ENCODE measurements at places on chromosomes 1 and 21.

DNA sequence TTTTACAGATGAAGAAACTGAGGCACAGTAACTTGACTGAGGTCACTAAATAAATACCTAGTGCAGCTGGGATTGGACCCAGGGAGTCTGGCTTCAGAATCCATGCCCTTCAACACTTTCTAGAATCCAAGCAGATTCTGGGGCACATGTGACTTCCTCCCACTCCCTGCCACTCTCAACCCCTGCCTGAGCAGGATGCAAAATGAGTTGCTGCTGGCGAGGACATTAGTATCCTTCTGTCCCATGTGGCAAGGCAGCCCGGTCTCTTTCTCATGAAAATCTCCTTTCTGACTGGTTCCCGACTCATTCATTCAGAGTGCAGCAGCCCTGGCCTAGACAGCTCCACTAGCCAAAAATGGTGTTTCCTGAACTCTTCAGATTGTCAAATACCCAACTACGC is 28.4 kb downstream of the TNNT2 start:
- DNase-seq = no peak

DNA sequence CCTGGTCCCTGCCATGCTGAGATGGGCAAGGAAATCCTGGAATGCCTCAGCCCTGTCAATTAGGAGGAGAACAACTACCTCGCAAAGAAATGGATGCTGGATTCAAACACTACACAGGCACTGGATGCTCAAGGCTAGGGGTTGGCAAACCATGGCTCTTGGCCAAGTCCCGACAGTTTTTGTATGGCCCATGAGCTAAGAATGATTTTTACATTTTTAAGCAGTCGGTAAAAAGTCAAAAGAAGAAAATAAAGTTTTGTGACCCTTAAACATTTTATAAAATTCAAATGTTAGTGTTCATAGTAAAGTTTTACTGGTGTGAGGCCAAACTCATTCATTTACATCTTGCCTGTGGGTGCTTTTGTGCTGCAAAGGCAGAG is 6.5 kb downstream of the CDK18 start:
- no peak for DNase-seq

- DNase-seq = no peak
Observed at GRCh38 chr1:246642719-246643118, 76.5 kb downstream of the CNST start.

DNA sequence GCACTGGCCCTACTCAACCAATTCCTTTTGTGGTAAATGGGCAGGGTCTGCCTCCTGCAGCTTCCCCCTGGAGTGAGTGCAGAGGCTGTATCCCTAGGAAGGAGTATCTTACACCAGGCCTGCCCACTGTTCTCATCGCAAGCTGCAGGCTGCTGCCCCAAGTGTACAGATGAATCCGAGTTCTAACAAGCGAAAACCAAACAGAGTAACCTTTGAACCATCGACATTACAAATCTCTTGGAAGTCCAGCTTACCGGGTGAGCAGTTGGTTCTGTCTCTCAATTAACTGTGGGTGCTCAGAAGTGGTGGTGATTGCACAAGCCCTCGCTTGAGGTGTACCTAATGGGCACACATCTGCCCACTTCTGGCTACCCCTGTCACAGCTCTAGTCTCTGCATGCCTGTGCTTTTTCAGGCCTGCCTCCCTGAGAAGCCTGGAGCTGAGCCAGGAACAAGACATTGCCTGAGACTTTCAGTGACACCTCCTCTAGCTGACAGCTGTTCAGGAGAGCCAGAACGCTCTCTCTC is 22.7 kb downstream of the INAVA start:
- DNase-seq = no peak

GRCh38 chr1:28982198-28982597 is 67.8 kb downstream of the EPB41 start:
- no peak for DNase-seq

- no peak for DNase-seq
Observed at GRCh38 chr1:97365026-97365425, 555.8 kb downstream of the DPYD start.

GRCh38 chr1:44594871-44595735 is 79.2 kb downstream of the TMEM53 start:
- DNase-seq = peak; percentile 79

DNA sequence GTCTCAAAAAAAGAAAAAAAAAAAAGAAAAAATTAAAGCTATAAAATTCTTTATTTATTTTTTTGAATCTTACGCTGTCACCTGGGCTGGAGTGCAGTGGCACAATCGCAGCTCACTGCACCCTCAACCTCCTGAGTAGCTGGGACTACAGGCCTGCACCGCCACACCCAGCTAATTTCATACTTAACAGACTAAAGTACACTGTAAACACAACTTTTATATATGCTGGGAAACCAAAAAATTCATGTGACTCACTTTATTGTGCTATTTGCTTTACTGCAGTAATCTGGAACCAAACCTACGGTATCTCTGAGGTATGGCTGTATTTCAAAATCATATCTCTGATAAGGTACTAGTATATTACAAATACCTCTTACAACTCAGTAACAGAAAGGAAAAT is 40.3 kb downstream of the HSF2BP start:
- DNase-seq = no peak

DNA sequence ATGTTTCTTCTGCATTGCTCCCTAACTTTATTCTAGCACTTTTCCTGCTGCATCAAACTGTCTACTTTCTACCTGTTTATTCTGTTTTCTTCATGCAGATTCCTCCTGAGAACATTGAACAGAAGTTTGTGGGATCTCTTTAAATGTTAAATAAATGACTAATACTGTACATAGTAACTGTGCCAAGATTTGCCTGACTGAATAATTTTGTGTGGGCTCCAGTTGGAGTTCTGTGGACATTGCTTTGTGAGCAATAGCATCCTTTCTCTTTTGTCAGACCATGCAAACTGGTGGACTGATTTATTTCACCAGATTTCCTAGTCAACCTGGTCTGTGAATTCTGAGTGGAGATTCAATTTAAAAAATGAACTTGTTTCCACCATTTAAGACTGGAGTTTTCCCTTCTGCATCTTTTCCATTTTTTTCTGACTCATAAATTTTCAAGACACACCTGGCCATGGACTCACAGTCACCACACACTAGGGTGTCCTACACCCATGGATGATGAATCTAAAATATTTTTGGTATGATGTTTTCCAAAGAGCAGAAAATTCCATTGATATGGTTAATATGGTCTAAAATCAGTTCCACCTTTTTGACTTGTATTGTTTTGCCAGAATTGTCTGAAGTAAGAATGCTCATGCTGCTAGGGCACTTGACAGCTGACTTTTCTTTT is 140.7 kb upstream of the SPAG17 start:
- DNase-seq = no peak

DNA sequence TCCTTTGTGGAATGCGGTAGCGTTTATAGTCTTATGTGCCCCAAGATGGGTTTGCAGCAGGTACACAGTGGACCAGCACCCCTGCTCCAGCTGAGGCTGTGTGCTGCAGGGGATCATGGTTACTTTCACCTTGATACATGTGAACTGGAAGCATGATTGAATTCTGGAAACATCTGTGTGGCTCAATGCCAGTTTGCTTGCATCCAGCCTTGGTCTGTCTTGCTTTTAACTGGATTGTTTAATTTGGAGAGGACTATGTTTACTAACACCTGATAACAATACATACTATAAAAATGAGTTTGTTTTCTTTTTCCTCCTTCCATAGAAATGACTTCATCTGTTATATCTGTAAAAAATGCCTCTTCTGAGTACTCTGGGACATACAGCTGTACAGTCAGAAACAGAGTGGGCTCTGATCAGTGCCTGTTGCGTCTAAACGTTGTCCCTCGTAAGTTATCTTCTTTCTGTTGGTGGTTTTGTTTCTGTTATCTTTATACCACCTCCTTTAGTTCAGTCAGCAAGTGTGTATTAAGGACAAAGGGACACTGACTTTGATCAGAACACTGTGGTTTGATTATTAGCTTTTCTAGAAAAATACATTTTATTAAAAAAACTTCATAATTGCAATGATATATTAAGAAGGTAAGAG is 47.7 kb downstream of the CXADR start:
- DNase-seq = no peak

DNA sequence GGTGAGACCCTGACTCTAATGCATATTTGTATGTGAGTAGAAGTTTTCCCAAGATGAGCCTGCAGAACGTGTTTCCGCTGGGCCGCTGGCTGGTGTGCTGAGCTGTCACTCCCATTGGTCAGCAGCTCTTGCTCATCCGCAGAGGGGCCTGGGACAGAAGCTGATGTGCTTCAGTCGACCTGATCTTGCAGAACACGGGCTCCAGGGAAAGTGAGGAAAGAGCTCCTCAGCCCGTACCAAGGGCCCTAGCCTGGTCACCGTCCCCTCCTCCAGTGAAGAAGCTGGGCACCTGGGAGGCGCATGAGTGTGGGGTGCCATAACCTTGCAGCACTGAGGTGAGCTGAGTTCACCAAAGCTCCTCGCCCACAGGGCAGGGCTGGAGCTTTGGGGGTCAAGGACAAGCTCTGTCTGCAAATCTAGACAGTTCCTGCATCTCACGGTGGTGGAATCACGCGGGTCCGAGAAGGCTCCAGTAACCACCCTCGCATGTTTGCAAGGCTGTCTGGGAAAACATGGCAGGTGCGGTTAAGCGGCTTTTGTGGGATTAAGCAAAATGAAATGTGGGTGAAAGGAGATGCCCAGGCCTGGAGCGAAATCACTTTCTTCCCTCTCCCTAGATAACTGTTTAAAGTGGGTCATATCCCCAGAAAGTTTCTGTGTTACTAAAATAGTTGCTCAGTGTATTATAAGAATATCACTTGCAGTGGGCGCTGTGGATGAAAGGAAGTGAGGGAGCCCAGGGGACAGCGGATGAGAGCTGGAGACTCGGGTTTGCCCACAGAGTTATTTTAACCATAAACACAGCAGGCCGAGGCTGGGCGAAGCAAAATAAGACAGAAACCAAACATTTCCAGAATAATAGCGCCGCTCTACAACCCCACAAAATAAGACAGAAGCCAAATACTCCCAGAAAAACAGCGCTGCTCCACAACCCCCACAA is 33.1 kb upstream of the LRRC3 start:
- DNase-seq = no peak

- no peak for DNase-seq
Observed at GRCh38 chr1:31507221-31507620, 69.1 kb upstream of the TINAGL1 start.

DNA sequence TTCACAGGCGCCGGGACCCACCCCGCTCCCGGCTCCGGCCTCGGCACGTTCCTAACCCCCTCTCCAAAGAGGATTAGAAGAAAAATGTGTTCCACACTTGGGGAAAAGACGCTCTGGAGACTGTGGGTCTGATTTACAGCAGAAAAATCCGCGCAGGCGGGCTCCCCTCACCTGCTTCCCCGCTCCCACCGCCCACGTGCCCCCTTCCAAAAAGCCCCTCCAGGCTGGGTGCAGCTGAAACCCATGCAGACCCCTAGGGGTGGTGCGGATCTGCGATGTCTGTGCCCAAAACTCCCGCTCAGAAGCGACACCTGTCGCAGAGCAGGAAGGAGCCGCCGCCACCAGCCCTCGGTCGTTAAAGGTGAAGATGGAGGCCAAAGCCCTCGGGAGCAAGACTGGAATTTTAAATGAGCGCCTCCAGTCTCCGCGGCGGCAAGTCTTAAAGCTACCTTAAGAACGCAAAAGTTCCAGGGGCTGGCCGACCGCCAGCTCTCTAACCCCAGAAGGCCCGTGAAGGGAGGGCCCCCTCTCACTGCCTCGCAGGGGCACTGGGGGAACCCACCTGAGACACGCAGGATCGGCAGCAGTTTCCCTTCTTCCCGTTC is 688 bp upstream of the CHD5 start:
- no peak for DNase-seq

DNA sequence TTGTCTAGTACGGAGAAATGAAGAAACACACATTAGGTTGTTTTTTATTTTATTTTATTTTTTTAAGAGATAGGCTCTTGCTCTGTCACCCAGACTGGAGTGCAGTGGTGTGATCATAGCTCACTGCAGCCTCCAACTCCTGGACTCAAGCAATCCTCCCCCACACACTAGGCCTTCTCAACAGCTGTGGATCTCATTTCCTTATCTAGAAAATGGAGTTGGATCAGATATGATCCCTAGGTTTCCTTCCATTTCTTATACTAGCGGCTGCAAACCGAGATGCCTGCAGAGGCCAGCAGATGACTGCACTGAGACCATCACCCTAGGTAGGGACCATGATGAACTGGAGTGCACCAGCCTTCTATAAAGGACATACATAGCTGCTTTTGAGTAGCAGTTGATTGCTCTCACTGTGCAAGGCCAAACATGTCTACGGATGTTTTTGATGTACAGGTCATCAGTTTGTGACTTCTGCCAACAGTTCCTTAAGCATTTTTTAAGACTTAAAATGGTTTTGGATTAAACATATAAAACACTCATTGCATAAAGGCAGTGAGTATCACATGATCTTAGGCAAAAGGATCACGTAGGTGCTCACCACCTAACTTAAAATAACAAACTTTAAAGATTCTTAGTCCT is 11.4 kb upstream of the KLHL12 start:
- no peak for DNase-seq

DNA sequence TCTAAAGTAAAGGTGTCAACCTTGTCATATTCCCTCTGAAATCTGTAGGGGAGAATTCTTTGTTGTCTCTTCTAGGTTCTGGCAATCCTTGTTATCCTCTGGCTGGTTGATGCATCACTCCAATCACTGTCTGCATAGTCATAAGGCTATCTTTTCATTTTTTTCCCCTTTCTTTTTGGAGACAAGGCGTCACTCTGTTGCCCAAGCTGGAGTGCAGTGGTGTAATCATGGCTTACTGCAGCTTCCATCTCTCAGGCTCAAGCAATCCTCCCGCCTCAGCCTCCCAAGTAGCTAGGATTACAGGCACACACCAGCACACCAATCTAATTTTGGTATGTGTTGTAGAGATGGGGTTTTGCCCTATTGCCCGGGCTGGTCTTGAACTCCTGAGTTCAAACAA is 12.9 kb downstream of the DPYD start:
- no peak for DNase-seq

DNA sequence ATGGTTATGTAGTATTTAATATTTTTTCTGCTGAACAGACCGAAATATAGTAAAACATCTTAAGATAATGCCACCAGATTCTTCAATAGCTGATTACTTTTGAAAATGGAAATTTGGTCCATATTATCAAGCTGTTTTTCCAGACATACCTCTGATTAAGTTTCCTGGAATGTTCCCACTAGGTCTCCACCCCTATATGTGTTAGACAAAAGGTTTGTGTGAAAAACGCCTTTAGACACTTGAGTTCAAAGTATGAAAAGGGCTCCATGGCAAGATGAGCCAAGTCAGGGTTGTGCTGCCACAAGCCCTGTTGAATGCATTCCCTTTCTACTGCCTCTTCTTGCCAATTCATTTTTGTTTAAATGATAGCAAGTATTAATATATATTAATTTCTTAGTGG is 52.7 kb downstream of the ZBTB17 start:
- no peak for DNase-seq

- no peak for DNase-seq
Observed at GRCh38 chr1:246893191-246893939, 38.4 kb downstream of the AHCTF1 start.

DNA sequence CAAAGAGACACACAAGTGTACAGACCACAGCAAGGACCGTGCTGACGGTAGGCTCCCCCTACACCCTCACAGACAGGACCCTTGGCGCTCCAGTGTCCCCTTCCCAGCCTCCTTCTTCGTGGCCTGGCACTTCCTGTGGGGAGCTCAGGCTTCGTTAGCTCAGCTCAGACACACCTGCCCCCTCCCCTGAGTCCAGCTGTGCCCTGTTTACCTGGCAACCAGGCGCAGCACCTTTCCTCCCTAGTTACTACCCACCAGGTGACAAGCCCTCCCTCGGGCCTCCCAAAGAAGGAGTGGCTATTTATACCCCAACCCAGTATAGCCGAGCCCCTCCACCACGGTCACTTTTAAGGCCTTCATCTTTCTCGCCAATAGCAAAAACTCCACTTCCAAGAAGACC is 4.7 kb downstream of the CELF3 start:
- DNase-seq = no peak

GRCh38 chr1:29391362-29391880 is 155.1 kb downstream of the PTPRU start:
- no peak for DNase-seq
